Activated gamma-delta T cell (primary cell): ENCODE measurements at places on chromosomes 4 and X.

- DNase-seq, result no peak
These were observed 97.5 kb upstream of the GATB start for GRCh38 chr4:151858356-151858755.

- no peak for DNase-seq
These were observed 45.9 kb downstream of the ZFYVE28 start for GRCh38 chr4:2372488-2373030.

DNA sequence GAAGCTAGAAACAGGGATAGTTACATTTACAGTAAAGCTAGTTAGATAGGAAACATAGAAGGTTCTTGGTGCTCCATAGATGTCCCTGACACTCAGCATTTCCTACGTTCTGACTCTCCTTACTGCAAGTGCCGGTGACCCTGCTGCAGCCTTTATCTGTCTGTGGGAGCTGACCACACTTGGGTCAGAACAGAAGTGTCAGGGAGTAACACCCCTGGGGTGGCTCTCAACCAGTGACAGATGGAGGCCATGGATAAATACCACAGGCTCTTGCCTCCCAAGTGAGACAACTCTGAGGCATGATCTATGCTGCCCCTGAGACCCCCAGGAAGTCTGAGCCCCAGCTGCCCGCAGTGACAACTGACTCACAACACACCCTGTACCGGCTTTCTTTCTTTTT is 69.8 kb downstream of the ANXA3 start:
- no peak for DNase-seq

- DNase-seq, result no peak
These were observed 15.3 kb downstream of the PDK3 start for GRCh38 chrX:24480400-24480865.

DNA sequence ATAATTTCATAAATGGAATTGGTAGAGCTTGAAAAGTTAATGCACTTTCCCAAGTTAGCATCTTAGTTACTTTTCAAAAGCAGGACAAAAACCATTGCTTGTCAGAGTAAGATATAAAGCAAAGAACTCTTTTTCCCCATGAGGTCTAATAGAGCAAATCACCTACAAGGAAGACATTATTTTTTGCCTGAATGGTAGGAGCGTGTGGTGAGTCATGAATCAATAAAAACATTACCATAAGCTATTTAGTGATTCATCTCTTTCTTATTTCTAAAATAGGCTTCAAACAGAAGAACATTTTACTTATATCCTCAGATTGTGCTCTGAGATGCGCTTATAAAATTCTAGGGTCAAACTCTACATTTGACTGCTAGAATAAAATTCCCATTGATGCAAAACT is 109.4 kb upstream of the GPRIN3 start:
- no peak for DNase-seq

- DNase-seq, result no peak
These were observed 24.8 kb downstream of the SMIM20 start for GRCh38 chr4:25938787-25939186.

- DNase-seq, result no peak
These were observed 222.1 kb downstream of the CAMK2D start for GRCh38 chr4:113539408-113539807.

DNA sequence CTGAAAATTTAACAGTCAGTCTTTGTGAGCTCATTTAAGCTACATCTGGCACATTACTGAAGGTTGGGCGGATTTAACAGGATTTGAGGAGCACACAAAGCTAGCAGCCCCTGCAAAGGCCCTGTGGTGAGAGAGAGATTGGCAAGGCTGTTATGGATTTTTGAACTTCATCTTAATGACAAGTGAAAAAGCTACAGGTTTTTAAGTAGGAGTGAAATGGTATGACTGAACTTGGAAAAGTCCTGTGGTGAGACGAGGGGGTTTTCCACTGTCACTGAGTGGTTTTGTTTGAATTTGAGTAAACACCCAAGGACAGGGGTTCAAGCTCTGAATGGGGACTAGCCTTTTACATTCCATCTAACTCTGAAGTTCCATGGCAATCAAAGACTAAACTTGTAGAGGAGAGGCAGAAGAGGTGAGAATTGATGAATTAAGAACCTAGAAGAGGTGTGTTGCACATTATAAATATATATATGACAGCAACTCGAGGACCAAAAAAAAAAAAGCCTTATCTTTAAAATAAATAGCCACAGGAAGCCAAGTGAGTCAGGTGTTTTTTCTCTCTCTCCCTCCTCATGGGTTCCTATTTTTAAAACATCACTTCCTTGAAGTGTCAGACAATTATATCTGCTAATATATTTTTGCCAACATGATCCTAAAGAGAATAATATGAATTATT is 47.8 kb upstream of the CLNK start:
- no peak for DNase-seq

GRCh38 chr4:8841678-8842268 is 29.9 kb downstream of the HMX1 start:
- no peak for DNase-seq

GRCh38 chr4:112284662-112285411 is 867 bp downstream of the TIFA start:
- peak; percentile 8 for DNase-seq

DNA sequence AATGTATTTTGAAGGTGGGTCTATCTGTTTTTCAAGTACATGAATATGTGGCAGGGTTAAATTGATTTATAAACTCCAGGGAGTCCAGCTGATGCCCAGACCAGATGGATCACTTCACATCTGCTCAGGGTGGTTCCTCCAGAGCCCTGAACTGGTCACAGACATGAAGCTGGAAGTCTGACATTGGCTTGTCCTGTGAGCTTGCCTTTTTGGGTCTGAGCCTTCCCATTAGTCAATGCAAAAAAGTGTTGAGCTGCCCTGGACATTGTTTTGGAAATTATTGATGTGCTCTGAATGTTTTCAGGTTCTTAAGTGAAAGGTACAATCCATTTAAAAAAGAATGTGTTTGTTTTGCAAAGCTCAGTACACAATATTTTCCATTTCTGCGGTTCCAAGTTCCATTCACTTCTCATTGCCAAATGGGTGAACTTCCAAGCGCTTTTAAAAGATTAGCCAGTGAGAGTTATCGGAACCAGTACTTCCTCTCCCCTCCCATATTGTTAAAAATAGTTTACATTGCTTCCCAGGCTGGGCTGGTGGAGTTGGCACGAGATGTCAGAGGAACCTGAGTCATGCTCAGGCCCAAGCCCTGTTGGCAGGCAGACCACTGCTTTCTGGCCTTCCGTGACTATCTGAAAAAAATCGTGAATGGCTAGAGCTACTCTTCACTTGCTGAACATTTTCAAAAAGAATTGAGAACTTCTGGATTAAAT is 52.1 kb downstream of the PDGFRA start:
- DNase-seq, result no peak

DNA sequence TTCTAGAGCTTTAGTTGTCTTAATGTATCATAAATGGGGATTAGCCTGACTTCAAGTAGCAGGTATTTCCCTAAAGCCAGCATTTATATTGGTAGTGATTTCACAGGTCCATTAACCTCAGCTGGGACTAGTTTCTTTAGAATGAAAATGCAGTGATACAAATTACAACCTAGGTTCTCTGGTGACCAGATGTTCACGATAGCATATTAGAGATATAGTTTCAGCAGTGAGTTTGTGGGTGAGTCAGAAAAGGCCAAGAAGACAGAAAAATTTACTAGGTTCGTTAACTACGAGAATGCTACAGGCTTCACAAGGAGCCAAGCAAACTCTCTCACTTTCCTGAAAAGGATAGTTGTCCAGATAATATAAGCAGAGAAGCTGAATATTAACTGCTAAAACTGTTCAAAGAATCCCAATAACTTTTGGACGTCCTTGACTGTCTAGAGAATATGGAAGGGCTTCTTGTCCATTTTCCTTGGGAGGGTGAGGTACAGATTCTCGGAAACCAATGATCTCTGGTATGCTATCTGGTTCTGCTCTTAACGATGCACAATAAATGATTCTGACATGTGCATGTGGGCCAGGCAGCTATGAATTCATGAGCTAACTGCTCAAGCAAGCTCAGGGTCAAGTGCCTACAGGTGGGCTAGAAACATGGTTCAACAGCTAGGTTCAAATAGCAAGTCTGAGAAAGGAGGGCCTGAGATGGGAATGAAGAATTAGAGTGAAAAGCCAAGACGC is 6.0 kb upstream of the SPCS3 start:
- no peak for DNase-seq

DNA sequence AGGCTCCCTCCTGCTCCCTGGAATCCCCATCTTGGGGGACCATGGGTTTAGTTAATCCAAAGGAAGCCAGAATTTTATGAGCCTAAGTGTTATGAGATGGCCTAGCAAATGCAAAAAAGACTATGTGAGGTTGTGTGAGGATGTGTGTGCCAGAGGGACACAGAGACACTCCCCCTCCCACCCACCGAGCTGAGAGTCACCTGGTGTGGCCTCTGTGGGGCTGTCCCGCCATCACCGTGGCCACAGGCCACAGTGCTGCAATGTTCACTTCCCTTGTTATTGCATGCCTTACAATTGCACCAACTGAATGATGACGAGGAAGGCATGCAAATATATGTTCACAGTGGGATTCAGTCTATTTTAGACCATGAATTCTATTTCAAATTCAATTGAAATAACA is 601 bp upstream of the FGFBP2 start:
- peak; percentile 48 for DNase-seq

GRCh38 chr4:173859091-173859713 is 329.2 kb upstream of the HAND2 start:
- no peak for DNase-seq

GRCh38 chr4:3784454-3785291 is 18.5 kb downstream of the ADRA2C start:
- DNase-seq, result no peak

DNA sequence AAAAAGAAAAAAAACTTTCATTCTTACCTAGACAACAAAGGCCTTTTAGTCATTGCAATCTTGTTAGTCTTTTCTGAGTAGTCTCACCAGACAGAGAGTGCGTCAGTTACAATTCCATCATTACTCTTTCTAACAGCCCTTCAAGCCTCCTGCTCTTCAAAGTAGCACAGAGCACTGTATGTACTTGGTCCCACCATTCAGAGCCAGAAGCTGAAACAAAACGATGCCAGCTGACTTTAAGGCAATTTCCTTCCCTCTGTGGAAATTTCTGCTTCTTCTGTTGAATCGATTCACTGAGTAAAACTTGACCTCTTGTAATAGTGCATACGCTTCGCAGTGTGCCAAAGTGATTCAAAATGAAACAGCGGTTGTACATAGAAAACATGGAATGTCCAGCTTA is 57.7 kb upstream of the TENM3 start:
- no peak for DNase-seq

GRCh38 chrX:46788902-46789301 is 30.0 kb upstream of the SLC9A7 start:
- no peak for DNase-seq

GRCh38 chr4:145271194-145271593 is 90.8 kb upstream of the OTUD4 start:
- no peak for DNase-seq

DNA sequence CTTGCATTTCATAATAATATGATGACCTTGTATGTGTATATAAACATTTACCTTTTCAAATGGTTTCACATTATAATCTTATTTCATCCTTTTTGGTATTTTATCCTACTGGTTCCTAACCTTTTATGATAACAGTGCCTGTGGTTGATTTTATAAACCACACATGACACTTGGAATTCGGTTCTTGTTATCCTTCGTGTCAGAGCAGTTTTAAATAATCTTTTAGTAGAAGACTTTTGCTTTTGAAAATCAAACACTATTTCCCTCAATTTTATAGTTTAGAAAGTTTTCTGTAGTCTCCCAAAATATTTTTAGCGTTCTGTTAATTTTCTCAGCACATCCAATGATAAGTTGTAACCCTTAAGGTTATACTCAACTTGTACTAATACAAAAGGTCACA is 676.8 kb downstream of the RAPGEF2 start:
- DNase-seq, result no peak

DNA sequence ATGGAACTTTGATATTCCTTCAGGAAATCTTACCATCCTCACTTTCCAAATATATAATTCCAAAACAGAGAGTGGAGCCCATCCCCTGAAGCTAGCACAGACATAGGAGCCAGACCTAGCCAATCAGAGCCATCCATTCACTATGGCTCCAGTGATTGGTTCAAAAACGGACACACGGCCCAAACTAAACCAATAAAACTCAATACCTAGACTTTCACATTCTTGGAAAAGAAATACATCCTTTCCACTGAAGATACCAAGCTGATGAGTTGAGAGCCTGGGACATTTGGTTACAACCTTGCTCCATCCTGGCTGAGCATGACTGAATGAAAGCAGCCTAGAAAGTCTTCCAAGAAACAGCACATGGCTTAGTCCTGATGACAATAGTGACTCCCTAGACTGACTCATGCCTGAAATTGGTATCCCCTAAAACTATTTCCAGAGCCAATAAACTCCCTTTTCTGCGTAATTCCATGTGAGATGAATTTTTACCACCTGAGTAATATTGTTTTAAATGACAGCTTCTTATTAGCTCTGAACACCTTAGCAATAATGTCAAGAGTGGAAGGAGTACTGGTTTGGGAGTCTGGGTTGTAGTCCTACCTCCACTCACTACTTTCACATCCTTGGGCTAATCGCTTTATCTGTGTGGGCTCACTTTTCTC is 189.6 kb upstream of the LNX1 start:
- no peak for DNase-seq

DNA sequence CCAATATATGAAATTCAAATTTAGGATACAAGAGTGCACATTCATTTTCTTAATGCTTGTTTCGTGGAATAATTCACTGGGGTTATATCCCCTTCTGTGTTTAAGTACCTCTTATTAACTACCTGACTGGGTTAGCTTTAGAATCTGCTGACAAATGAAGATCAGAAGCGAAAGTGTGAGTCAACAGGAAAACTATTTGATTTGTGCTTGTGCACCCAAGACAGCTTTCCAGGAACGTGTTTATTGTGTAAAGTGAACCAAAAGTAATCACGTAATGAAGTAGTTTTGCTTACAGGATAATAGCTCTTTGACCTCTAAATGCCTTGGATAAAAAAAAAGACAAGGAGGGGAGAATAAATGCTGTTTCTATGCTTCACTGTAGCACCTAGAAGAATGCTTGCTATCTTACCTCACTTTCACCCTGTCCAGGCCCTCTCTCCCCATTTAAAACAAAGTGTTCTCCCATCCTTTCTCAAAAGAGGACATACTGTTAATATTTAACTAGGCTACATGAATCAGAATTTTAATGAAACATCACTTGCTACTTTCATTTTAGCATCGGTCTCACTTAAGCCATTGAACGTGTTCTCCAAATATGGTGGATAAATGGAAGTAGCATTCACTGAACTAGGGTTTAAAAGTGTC is 141.9 kb downstream of the THOC2 start:
- DNase-seq, result no peak

GRCh38 chr4:41294445-41295062 is 37.8 kb downstream of the UCHL1 start:
- DNase-seq, result no peak

- DNase-seq, result no peak
These were observed 51.1 kb downstream of the ENOPH1 start for GRCh38 chr4:82481506-82481840.

GRCh38 chr4:66688674-66689073 is 856.6 kb downstream of the CENPC start:
- DNase-seq, result no peak

DNA sequence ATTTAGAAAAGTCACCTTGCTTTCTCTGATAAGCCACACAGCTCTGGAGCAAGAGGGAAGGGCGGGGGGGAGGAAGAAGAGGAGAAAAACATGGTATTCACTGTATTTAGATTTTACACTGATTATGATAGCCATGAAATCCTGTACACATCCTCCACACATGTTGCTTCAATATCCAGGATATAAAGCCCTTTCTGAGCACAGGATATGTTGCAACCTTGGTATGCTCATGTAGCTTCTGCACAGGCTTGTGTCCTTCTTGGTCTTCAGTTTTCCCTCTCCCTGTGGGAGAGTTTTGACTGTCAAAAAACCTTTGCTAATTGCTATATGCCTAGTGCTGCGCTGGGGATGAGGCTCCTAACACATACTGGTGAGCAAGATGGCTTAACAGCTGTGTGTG is 61.9 kb upstream of the DAPP1 start:
- no peak for DNase-seq
